ENCODE measurements at places on chromosomes 16 and 17.
A peak's percentile ranks its signal among the peaks of the same experiment; 100 is the strongest.

- DNase-seq, result no peak
These were observed 18.5 kb upstream of the TERF2 start for GRCh38 chr16:69404275-69404805.

GRCh38 chr16:82609140-82609539 lies 17.6 kb upstream of the CDH13 start:
- no peak for DNase-seq

- no peak for DNase-seq
These were observed 5.7 kb downstream of the ARHGAP44 start for GRCh38 chr17:12794919-12795532.

DNA sequence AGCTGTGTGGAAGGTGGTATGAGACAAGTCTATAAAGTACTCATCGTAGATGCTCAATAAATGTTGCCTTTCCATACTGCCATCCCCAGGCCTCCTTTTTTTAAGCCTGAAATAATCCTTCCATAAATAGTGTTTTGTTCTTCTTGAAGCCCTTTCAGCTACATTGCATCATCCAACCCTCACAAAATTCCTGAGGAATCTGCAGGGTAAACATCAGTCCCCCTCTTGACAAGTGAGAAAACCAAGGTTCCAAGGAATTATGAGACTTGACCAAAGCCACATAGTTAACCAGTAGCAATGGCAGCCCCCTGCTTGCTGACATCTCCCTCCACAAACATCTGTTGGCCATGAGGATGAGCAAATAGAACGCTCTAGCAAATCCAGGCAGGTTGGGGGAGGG lies 89.7 kb upstream of the CCL1 start:
- no peak for DNase-seq

DNA sequence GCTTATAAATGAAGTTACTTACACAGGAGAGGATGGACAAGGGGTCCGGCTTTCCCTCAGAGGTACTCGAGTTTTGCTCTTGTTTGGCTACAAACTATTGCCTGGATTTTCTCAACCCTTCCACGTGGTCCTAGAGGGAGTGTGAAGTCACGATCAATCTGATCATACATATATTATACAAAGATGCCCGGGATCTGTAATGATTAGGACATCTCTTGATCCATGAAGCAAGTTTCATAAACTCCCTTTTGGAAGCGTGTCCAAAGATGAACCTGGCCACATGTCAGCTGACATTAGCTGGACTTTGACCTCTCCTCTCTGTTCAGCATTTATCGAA lies 2.3 kb upstream of the CDH11 start:
- no peak for DNase-seq

GRCh38 chr16:70746708-70747424 lies 54.1 kb downstream of the VAC14 start:
- DNase-seq, result no peak

DNA sequence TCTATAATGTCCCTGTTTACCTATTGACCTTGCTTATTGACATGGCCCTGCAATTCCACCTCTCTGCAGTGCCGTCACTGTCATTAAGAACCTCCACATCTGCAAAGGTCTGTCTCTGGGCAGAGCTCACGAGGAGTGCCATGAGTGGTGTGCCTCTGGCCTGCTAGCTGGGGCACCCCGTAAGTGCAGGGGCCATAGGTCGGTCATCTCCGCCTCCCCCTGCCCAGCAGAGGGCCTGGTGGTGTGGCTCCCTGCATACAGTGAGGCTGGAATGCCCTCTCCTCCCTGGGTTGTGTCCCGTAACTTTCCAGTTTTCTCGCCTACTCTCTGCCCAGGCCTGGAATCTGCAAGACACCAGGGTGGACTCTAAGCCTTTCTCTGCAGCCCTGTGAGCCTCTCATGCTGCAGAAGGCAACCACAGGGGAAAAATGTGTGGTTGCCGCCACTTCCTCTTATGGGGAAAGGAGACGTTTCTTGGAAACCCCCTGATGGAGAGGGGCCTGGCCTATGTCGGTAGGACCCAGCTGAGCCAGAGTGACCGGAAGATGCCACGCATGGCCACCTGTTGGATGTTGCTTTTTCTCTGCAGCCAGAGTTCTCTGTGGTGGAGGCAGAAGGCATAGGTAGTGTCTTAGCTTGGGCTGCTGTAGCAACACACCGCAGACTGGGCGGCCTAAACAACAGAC lies 2.7 kb upstream of the SNX20 start:
- peak; percentile 76 for DNase-seq

GRCh38 chr16:57024894-57025680 lies 35.7 kb downstream of the NLRC5 start:
- DNase-seq, result no peak

- no peak for DNase-seq
These were observed 34.7 kb downstream of the GRB7 start for GRCh38 chr17:39772415-39772814.

DNA sequence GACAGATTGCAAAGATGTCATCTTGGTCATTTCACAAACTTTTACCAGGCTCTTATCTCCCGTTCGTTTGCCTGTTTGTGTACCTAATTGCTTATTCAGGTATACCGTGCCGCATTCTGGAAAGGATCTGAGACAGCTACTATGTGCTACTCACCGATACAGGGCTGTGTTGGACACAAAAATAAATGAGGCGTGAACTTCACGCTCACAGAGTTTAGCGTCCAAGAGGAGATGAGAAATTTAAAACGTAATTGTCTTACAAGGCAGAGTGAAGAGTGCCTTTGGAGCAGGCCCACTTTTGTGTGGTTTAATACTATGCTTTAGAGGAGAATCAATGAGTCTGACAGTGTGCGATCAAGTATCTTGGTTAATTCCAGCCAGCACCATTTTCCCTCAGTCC lies 26.7 kb downstream of the MAF start:
- DNase-seq, result no peak

DNA sequence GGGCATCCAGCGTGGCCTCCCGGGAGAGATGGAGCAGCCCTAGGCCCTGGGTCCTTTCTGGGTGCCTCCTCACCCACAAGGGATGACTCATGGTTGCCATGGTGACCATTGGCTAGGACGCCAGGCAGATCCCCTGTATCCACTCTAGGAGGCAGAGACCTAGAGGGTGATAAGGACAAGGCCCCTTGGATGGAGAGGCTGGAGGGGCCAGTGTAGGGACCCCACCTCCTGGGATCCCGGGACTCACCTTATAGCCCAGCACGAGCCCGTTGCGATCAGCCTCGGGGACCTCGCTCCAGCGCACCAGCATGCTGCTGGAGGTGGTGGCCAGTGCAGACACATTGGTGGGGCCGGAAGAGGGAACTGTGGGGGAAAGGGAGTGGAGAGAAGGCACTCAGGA lies 82.2 kb upstream of the CDC42EP4 start:
- no peak for DNase-seq

DNA sequence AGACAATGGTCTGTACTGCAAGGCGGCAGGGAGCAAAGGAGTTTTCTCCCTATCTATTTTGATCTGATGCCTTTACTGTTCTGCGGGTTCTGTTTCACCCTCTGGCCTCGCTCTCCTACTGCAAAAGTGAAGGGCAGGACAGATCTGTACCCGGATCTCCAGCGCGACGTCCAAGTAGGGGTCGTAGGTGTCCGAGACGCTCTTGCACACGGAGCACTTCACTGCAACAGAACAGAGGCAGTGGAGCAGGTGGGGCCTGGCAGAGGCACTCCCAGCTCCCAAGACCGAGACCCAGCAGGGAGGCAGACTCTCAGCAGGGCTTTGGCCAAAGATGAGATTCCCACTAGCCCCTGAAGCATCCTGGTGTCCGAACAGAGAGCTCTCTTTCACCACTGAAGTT lies 19.8 kb downstream of the USP36 start:
- no peak for DNase-seq

- DNase-seq, result no peak
These were observed 25.2 kb upstream of the CIBAR2 start for GRCh38 chr16:85137323-85138072.

DNA sequence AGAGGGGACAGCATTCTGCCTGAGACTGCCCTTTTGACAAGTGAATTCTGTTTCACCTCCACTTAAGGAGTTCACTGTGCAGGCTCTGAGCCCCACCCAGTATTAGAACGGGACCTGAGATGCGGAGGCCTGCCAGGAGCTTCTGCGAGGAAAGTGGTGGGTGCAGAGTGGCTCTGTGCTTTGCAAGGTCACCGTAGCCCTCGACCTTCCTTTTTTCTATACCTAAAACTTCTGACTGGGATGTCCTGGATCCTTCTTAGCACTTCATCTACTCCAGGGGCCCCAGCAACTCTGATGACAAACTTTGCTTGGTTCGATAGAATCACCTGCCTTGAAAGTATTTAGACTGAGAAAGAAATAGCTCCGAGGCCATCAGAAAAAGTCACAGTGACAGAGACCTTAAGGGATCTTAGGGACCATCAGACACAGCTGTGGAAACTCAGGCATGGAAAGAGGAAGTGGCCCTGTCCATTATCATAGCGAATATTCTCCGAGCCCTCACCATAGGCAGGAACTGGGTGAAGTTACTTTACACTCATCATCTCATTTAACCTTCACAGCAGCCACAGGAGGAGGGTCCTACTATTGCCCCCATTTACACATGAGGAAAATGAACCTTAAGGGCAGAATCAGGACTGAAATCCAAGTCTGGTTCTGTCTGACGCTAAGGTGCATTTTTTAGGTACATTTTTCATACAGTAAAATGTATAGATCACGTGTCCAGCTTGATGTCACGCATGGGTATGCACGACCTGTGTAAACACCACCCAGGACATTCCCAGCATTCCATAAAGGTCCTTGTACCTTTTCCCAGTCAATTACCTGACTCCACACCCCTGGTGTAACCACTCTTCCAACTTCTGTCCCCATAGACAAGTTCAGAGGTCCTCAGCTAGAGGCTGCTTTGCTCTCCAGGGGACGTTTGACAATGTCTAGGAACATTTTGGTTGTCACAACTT lies 676 bp upstream of the KRT13 start:
- DNase-seq, result no peak

DNA sequence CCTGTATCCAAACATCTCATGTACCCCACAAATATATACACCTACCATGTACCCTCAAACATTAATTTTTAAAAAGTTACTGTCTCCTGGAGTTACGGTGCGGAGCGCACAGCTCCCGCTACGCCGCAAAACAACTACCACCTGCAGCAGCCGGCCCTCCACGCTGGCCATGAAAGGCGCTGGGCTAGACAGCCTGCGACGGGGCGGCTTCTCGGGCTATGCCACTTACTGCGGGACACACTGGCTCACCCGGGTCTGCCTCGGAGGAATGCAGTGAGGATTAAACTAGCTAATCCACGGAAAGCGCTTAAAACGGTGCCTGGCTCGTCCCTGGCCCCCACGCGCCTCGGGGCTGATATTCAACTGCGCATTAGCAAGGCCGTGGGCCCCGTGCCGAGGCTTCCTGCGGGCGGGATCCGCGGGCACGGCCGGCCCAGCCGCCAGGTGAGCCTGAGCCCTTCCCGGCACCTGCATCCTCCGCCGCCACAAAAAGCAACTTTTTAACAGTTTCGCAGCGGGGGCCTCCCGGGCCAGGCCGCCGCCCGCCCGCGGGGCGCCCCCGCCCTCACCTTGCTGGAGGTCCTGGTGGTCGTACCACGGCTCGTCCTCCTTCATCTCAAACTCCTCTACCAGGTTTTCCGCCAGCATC lies 633 bp downstream of the CDR2 start:
- DNase-seq, result no peak

DNA sequence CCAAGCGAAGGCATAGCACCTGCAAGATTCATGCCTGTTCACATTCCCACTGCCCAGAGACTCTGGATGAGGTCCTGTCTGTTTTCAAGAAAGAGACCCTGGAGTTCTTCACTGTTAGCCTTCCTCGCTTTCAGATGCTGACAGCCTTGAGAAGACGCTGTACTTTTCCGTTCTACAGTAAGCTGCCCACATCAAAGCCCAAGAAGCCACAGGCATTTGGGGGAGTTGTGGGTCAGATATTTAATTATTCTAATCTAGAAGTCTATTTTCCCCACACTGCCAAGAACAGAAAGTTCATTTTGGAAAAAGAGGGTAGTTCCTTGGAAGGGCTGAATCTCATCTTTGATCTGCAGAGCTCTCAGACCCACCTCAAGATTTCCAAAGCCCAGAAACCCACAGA lies 127.9 kb downstream of the AXIN2 start:
- no peak for DNase-seq

- DNase-seq, result no peak
These were observed 6.5 kb downstream of the KRT9 start for GRCh38 chr17:41565338-41565737.

DNA sequence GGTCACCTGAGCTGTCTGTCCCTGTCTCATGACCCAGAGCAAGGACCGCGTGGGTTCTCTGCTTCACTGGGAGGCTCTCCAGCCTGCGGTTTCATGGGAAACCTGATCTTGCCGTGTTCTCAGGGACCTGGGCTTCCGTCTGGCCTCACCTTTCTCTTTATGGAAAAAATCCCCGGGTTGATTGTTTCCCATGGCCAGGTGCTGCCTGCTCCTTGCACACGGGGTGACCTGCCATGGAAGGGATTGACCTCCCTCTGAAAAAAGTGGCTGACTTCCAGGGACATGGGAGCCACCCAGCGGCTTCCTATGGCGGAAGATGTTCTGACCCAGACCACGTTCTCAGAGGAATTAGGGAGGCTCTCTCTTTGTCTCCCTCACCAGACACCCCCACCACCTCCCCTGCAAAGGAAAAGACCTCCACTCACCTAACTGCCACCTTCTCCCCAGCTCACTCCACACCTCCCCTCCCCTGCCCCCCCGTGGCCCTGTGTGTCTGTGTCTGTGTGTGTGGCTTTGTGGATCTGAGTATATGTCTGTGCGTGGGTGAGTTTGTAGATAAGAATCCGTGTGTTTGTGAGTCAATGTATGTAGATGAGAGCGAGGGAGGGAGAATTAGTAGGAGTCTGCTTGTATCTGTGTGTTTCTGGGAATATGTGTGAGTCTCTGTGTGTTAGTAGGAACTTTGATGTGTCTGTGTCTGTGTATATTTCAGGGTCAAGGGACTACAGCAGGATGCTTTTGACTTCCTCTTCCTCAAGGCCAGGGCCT lies 154.6 kb downstream of the NTN1 start:
- no peak for DNase-seq

GRCh38 chr17:68102318-68102758 lies 66.8 kb downstream of the KPNA2 start:
- no peak for DNase-seq

GRCh38 chr17:3693829-3694231 lies 2.1 kb downstream of the P2RX5 start:
- DNase-seq, result peak; percentile 79

- DNase-seq, result no peak
These were observed 93.7 kb downstream of the CHD9NB start for GRCh38 chr16:52958951-52959350.

DNA sequence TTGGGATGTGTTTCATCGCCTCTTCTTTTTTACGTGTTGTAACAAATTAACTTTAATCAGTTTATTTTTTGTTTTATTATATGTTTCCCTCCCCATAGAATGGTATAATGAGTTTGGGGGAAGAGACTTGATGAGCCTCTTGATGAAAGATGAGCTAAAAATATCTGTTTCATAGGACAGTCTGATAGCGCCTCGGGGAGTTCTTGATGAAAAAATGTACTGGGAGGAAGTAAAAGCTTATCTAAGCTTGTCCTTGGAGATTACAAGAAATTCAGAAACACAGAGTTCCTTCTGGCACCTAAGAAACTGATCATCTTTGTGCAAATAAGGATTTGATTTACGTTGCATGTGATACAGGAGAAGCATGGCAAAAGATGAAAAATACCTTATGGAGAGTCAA lies 350.2 kb upstream of the CDH8 start:
- no peak for DNase-seq

GRCh38 chr16:1960665-1961630 lies 1.6 kb downstream of the NDUFB10 start:
- no peak for DNase-seq
